ENCODE measurements at places on chromosomes 2 and 18.
A peak's percentile ranks its signal among the peaks of the same experiment; 100 is the strongest.

DNA sequence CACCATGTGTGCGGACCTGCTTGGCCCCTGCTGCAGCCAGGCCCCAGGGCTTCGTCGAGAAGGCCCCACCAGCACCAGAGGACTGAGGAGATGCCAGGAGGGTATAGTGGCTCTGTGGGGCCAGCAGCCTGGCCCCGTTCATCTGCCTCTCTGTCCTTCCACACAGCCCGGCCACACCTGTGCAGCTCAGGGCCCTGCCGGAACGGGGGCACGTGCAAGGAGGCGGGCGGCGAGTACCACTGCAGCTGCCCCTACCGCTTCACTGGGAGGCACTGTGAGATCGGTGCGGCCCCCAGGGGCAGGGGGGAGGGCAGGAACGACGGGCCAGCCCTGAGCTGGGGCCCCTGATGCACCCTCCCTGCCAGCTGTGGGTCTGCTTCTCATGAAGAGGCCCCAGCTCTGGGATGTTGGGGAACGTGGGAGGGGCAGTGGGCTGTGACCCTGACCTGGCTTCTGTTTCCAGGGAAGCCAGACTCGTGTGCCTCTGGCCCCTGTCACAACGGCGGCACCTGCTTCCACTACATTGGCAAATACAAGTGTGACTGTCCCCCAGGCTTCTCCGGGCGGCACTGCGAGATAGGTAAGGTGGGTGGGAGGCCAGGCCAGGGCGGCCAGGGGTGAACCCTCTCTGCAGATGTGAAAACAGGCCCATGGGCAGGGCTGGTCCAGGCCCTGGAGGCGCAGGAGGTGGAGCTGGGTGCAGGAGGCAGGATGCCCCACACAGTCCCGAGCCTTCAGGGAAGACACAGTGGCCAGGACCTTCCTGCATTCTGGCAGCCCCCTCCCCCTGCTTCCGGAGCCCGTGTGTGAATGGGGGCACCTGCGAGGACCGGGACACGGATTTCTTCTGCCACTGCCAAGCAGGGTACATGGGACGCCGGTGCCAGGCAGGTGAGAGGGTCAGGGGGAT lies 50.3 kb downstream of the MTERF4 start:
- DNase-seq: no peak

GRCh38 chr18:8997634-8998033 lies 104.9 kb upstream of the NDUFV2 start:
- no peak for DNase-seq

- no peak for DNase-seq
Observed at GRCh38 chr18:6054256-6054842, 159.0 kb upstream of the TMEM200C start.

- DNase-seq: no peak
Observed at GRCh38 chr2:176592216-176592615, 323.0 kb downstream of the MTX2 start.

DNA sequence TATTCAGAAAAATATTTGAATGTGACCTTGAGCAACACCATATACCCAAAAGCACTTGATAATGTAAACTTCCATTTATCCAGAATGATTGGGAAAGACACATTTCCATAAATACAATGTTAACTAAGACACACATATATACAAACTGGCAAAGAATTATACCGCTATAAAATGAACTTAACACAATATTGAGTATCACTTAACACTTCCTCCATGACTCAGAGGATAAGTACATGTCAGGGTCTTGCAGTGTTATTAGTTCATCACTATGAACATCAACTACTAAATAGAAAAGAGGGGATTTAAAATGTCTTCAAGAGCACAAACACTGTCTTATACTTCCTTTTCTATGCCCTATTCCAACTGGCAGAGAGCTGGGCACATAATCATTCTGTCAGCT lies 18.6 kb downstream of the WDSUB1 start:
- no peak for DNase-seq

GRCh38 chr2:177970670-177971454 lies 101.7 kb downstream of the PDE11A start:
- no peak for DNase-seq

GRCh38 chr2:74357627-74358026 lies 14.4 kb upstream of the SLC4A5 start:
- no peak for DNase-seq

DNA sequence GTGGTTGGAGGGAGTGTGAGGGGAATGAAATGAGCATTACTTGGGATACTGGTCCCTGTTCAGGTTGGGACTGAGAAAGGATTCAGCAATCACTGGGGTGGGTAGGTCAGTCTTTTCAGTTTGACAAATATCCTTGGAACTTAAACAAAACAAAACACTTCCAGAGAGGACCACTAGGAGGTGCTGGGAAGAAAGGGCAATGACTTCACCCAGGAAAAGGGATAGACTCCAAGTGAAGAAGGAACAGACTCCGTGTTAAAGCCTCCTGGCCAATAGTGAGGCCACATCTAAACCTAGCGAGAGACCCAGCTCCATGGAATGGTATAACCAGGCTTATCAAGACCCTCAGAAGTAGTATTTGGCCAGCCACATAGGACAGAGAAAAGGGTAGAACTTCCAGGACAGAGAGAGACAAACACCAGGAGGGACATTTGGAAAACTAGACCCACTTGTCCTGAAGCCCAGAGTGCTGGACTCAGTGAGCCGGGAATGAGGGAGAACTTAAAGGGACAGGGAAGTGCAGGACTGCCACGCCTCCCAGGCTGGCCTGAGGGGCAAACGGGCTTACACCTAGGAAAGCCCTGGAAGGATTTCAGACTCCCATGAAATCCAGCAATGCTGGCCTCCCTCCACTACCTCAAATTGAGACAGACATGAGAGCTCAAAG lies 19.6 kb upstream of the KCNG3 start:
- no peak for DNase-seq

GRCh38 chr2:190123956-190124355 lies 61.4 kb upstream of the MSTN start:
- no peak for DNase-seq

GRCh38 chr2:120561379-120562035 lies 174.2 kb upstream of the GLI2 start:
- no peak for DNase-seq

DNA sequence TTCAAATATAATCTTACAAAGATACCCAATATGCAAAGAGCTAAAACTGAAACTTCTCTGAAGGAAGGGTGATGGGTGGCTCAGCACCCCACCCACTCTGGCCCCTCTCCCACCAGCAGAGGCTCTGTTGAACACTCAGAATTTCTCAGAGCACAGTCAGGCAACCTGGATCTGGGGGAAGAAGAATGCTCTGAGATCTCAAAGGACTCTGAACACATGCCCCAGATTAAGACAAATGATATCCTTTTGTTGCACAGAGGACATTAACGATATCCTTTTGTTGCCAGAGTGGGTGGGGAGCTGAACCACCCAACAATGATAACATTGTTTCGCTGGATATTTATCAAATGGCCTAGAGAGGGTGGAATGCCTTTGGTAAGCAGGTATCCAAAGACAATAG lies 104.8 kb downstream of the LBH start:
- DNase-seq: no peak

DNA sequence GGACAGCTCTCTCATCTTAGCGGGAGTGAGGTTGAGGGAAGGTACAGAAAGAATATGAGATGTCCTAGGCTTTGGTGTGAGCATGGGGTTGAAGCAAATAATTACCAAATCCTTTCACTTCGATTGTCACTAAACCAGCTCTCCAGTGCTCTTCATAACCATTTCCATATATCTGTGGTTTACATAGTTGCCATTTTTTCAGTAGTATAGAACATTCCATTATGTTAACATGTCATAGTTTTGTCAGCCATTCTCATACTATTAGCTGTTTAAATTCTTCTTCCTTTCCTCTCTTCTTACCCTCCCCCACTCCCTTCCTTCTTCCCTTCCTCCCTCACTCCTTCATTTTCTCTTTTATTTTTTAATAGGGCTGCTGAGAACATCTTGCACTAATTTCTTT lies 205.9 kb downstream of the BABAM2 start:
- no peak for DNase-seq

- no peak for DNase-seq
Observed at GRCh38 chr2:33059471-33060156, 112.9 kb downstream of the LTBP1 start.

- DNase-seq: no peak
Observed at GRCh38 chr2:172726172-172726735, 9.4 kb upstream of the RAPGEF4 start.

DNA sequence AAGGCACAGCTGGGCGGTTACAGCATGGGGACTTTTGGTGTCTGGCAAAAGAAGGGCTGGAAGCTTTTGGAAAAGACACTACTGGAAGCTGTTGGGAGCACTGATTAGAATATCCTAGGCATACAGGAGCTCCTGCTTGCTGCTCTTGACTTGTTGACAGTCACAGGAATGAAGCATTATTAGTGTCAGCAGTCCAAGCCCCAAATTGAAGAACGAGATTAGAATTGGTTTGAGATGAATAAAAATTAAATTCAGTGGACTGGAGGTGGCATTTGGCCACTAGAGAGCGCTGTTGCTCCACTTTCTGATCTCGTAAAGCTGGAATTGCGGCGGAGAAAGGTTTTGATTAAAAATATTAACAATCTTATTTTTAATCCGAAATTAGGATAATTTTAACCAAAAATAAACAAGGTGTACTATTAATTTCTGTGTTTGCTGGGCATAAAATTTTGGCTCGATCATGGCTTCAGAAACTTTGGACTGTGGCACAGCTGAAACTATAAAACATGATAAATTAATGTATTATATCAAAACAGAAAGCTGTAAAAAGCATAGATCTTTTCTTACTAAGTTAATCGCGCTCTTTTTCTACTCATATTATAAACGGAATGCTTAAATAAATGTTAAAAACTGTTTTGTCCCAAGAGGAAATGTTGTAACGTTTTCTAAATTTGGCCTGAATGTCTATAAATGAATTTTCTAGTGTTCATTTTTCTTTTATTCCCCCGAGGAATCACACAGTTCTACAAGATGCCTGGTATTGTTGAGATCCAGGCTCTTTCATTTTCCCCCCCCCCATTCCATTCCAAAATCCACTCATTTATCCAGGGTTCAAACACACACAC lies 2.4 kb upstream of the HOXD8 start:
- peak; percentile 29 for DNase-seq

DNA sequence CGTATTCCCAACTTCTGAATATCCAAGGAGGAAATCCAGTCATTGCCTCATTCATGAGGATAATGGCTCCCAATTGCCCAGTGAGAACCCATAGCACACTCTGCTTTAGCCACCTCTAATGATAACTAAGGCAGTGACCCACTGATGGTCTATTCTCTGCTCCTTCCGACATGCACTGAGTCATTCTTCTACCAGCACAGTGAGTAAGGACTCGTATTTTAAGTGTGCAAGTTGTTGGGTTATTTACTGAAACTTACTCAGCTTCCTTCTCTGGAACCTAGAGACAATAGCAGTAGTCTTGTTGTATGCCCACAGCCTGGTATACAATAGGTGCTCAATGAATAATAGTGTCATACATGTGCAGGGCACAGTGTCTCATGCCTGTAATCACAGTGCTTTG lies 81.1 kb upstream of the ZNF397 start:
- DNase-seq: no peak

DNA sequence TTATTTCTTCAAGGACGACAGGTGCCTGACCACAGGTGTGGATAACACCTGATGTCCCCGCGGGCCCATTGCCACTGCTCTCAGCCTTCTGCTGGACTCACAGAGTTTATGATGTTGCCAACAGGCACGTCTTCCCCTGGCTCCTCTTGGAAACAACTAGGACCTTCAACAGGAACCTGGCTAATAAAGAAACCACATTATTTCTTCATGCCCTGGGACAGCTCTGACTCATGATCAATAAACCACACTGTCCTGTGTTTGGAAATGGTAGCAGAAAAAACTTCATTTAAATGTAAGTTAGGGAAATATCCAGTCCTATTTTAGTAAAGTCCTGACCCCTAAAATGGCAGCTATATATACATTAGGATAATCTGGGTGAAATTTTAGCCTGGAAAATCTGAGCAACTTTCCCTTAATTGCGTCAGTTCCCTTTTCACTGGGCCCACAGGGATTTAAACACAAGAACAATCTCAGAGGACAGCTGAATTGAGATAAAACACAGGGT lies 158.9 kb downstream of the VAPA start:
- no peak for DNase-seq

GRCh38 chr2:174259981-174260380 lies 11.6 kb upstream of the OLA1 start:
- no peak for DNase-seq

- no peak for DNase-seq
Observed at GRCh38 chr2:173982918-173983317, 17.7 kb upstream of the SP3 start.

GRCh38 chr2:61017556-61018317 lies at the start of the genes PEX13 and PUS10:
PEX13 (plus strand) TSS chr2:61017720; CDS start chr2:61017760, 40 bp downstream.
PUS10 (minus strand) TSS chr2:61018255; CDS start chr2:61011890, 6,365 bp downstream.
- peak; percentile 59 for DNase-seq

GRCh38 chr18:31612124-31612523 lies 20.4 kb downstream of the TTR start:
- DNase-seq: no peak

- DNase-seq: no peak
Observed at GRCh38 chr2:128500138-128500800, 181.6 kb upstream of the HS6ST1 start.

DNA sequence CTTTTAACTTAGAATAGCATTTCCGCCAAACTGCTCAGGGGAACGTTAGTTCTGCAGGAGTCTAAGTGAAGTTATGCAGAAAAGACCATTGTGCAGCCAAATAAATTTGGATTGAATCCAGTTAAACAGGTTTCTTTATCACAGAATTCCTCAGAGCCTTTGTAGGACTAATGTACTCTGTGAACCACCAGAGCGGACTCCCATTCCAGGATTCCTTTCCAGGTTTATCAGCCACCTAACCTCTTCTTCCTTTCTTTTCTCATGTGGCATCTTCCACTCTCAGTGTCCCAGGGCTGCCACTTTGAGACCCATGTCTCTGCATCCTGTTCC lies 350.4 kb downstream of the TSN start:
- DNase-seq: no peak

GRCh38 chr2:202019689-202020450 lies 13.8 kb upstream of the FZD7 start:
- no peak for DNase-seq

GRCh38 chr2:233977296-233977837 lies 60.2 kb downstream of the TRPM8 start:
- DNase-seq: no peak

- no peak for DNase-seq
Observed at GRCh38 chr18:45164551-45164950, 450.7 kb upstream of the SLC14A2 start.

GRCh38 chr2:4995466-4995865 lies 696.7 kb upstream of the SOX11 start:
- DNase-seq: no peak

- DNase-seq: no peak
Observed at GRCh38 chr2:220855296-220855695, 716.8 kb downstream of the EPHA4 start.

GRCh38 chr2:239405071-239405470 lies 4.3 kb upstream of the HDAC4 start:
- no peak for DNase-seq

DNA sequence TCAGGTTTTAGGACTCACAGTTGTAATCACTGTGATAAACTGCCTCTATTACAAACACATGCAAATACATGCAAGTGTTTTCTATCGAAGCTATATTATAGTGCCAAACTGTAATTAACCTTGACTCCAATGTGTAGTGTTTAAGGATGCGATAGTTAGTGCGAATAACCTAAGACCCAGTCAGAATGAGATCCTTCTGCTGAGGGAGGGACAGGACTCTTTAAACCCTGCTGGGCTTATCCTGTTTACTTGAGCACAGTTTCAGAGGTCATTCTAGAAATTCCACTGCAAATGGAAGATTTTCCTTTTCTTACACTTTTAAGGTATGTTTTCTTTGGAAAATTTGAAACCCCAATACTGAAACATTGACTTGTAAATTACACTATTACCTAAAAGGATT lies 68.2 kb downstream of the CALCRL start:
- no peak for DNase-seq

- DNase-seq: no peak
Observed at GRCh38 chr18:71370671-71371445, 1082.0 kb downstream of the SOCS6 start.

GRCh38 chr2:167451496-167452289 lies 563.4 kb downstream of the XIRP2 start:
- DNase-seq: no peak

Data from activated effector memory CD4-positive, alpha-beta T cell treated with Interleukin-2 at 50 U/mL for 16 hours (primary cell).